ENCODE measurements at places on chromosomes 13 and 19.

GRCh38 chr13:101690871-101691270 is 238.4 kb downstream of the ITGBL1 start:
- DNase-seq: no peak

GRCh38 chr19:51891193-51891747 is 3.5 kb upstream of the ZNF577 start:
- no peak for DNase-seq

DNA sequence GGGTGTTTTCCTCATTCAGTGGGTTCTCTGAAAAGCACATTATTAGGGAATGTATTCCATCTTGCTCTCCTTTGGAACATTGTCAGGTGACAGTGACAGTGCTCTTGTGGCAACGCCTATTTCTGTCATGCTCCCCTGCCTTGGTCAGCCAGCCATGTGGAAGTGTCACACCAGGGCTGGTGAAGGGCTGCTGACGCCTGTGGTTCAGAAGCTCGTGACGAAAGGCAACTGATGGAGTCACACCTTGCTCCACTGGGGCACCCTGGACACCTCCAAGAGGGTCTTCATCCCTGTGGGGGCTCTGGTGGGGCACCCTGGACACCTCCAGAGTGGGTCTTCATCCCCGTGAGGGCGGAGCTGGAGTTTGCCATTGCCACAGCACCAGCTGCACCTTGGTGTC is 68.9 kb upstream of the GPR183 start:
- no peak for DNase-seq

GRCh38 chr19:32318884-32319520 is 26.4 kb upstream of the ZNF507 start:
- DNase-seq: no peak

GRCh38 chr13:95083066-95083465 is 218.2 kb downstream of the ABCC4 start:
- no peak for DNase-seq

DNA sequence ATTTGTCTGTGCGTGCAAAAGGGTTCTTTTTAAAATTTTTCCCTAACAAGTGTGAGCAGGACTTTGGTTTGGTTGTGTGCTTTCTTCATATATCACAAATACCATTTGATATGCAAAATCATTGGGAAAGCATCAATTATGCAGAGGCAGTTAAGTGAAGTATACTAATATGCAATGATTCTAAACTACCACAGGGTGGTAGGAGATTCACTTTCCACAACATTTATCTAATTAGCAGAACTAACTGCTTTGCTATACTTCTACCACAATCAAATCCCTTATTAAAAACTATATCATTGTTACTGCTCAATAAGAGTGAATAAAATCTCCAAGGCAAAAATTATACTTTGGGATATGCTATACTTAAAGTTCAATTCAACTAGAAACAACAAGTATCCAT is 2738.9 kb upstream of the PCDH20 start:
- DNase-seq: no peak

DNA sequence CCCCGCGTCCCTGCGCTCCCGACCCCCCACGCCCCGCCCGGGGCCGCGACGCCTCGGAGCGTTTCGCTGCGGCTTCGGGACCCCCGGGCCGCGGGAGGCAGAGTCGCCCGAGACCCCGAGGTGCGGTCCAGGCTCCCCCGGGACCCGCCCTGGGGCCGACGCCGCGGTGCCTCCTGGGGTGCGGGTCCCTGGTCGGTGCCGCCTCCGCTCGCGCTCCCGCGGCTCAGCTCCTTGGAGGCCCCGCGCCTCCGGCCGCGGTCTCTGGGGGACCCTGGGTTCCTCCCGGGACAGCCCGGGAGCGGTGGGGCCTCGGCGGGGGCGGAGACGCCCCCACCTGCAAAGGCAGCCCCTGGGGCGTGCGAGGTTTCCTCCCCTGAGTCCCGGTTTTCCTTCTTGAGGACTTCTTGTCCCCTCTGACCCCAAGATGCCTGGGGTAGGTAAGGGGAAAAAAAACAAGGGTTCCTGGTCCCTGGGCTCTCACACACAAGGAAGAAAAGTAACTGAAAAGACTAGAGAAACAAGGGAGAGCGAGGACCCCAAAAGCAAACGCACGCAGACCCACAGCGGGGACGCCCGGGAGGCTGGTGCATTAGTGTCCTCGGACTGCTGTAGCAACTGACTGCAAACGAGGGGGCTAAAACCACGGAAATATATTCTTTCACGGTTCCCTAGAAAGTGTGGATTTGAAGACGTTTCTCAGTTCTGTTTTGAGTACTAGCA is 740 bp downstream of the ZNF555 start:
- DNase-seq: no peak

- no peak for DNase-seq
These were observed 7.1 kb downstream of the ATP11A start for GRCh38 chr13:112696869-112697465.

GRCh38 chr13:67134417-67135129 is 95.6 kb downstream of the PCDH9 start:
- DNase-seq: no peak

DNA sequence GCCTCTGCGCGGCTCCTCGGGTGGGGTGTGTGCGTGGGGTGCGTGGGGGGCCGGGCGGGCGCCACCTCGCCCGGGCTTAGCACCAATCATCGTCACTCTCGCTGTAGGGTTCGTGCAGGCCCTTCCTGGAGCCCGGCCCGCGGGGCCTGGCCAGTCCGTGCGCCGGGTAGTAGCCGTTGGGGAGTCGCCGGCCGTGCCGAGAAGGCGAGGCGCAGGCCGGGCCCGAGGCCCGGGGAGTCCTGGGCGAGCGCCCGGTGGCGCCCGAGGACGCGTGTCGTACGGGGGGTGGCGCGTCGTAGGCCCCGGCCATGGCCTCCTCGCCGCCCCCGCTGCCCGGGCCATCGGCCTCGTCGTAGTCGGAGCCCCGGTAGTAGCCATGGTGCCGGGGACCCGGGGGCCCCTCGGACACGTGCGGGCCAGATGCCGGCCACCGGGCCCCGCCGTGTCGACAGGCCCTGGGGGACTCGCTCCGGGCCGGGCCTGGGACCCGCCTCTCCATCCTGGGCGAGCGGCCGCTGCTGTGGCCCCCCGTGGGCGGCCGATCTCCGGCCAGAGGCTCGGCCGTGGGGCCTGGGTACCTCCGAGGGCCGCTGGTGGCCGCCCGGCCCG is 57.1 kb downstream of the IER2 start:
- no peak for DNase-seq

DNA sequence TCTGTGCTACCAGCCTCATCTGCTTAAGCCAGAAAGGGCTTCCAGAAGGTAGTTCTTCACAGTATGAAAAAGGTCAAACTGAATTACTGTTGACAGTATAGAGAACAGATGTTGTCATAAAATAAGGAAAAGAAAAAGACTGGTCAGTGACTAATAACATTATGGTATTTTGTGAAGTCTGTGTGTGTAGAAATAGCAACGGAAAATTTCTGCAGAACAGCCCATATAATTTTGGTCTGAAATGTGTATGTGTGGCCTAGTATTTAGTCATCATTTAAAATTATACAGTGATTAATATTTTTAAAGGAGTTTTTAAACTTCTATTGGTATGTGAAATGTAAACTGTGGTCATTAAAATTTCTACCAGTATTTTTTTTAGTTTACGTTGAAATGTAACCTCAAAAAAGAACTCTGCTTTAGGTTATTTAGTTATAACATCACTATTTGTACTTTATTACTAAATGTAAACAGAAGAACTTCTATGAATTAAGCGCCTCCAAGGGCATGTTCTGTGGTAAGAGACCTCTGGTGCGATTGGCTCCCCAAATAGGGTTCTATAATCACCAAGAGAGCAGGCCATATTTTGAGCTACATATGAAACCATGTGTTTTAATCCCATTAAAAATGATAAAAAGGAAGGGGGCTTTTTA is 3.3 kb upstream of the GPR183 start:
- DNase-seq: no peak

GRCh38 chr19:13848798-13849676 is 27.9 kb upstream of the NANOS3 start:
- no peak for DNase-seq

DNA sequence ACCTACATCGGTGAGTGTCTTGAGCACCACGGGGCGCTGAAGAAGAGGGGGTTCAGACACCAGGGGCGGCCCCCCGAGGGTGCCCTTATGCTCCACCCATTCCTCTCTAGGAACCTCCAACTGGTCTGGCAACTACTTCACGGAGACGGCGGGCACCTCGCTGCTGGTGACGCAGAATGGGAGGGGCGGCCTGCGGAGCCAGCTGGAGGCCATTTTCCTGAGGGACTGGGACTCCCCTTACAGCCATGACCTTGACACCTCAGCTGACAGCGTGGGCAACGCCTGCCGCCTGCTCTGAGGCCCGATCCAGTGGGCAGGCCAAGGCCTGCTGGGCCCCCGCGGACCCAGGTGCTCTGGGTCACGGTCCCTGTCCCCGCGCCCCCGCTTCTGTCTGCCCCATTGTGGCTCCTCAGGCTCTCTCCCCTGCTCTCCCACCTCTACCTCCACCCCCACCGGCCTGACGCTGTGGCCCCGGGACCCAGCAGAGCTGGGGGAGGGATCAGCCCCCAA is 12.1 kb downstream of the HIPK4 start:
- no peak for DNase-seq

- DNase-seq: no peak
These were observed 367 bp downstream of the NDUFS7 start for GRCh38 chr19:1384085-1384462.

DNA sequence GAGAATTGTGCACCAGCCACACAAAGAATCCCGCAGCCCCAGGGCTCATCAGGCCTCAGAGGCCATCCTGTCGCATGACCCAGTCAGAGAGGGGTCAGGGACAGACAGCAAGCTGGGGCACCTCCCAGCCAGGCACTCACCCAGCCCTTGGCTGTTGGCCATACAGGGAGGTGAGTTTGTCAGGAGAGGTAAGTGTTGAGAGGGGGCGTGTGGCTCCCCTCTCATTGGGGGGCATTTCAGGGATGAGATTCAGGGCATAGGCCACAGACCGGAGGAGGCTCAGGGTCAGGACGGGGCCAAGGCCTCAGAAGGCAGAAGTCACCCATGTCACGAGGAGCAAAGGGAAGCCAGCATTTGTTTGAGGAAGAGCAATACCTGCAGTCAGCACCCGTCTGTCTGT is 37.1 kb downstream of the MYO9B start:
- no peak for DNase-seq

DNA sequence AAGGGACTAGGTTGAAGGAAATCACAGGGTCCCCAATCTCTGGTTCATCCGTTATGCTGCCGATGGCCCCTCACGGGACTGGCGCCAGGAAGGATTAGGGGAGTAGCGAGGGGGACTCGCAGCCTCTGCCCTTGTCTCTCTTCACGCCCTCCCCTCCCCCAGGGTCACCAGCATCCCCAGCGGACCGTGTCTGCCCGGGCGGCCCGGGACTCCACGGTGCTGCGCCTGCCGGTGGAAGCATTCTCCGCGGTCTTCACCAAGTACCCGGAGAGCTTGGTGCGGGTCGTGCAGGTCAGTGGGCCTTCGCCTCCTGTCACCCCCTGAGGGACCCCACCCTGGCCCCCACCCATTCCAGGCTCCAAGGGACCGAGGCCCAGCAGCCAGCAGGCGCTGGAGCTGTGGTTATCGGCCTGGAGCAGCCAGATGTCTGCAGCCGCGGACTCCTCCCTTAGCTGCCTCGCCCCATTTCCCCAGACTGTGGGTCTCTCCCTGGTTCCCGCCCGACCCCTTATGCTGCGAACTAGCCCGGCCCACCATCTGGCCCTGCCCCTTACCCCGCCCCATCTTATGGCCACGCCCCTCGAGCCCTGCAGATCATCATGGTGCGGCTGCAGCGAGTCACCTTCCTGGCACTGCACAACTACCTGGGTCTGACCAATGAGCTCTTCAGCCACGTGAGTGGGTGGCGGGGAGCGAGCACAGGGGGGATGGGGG is 5.4 kb downstream of the PNPLA6 start:
- DNase-seq: no peak

DNA sequence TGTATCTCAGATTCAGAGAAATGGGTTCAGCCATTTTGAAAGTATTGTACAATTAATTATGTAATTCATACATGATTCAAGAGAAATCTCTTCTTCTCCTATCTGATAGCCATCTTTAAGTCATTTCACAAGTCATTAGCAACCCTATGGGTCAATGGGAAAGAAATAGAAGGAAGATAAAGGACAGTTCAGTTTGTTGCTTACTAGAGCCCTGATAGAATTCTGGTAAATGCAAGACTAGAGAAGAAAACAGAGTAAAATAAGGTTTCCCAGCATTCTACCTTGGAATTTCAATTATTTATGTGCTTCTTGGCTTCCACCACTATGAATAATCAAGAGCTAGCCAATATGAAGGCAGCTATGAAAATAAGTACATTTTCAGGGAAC is 117.7 kb downstream of the LHFPL6 start:
- DNase-seq: no peak

- DNase-seq: no peak
These were observed 13.3 kb downstream of the SPATA13 start for GRCh38 chr13:24173795-24174194.

DNA sequence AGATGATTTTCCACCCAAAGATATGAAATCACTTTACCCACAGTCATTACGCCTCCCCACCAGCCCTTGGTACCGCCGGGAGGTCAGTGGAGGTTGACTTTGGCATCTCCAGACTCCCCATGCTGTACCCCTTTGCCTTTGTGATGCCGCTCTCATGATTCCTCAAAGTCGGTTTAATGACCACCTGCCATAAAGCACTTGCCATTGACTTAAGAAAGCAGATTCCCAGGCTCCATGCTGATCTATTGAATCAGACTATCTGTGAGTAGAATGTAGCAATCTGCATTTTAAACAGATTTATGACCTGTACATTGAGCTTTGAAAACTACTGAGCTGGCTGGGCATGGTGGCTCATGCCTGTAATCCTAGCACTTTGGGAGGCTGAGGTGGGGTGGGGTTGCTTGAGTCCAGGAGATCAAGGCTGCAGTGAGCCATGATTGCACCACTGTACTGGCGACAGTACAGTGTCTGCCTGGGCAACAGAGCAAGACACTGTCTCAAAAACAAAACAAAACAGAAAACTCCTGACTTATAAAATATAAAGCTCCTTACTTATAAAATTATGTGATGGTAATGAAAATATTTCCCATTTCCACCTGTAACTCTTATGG is 235.2 kb downstream of the KLF5 start:
- no peak for DNase-seq

DNA sequence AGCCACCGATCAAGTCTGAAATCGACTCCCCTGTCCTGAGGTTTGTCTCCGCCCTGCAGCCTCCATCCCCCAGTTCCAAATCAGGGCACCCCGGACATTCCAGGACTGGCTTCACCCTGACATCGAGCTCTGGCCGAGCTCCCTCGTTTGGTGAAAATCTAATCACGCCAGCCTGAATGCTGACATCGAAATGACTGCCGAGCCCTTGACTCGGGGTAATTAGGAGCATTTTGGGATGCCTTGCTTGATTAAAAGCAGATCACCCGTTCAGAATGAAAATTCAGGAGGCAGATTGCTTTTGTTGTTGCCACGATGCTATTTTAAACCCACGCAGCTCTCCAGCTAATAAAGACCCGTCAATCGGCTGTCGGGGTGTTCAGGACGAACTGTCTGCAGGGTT is 34.3 kb downstream of the ZNRF4 start:
- DNase-seq: no peak

Data from stimulated activated naive CD4-positive, alpha-beta T cell treated with Interleukin-2 at 50 U/mL for 16 hours (primary cell).